ENCODE measurements at places on chromosomes 3 and 15. TPM values are rescaled to one million over a fixed set of nuclear protein-coding genes. Genes with fewer than 3 reads are reported as not detected.

Gene CCR8
- not detected for total RNA-seq

GRCh38 chr3:48219543-48219942 is 3.8 kb upstream of the CAMP start:
- DNase-seq = no peak

- DNase-seq = no peak
Measured at GRCh38 chr15:64883100-64883581, 28.6 kb upstream of the ANKDD1A start.

DNA sequence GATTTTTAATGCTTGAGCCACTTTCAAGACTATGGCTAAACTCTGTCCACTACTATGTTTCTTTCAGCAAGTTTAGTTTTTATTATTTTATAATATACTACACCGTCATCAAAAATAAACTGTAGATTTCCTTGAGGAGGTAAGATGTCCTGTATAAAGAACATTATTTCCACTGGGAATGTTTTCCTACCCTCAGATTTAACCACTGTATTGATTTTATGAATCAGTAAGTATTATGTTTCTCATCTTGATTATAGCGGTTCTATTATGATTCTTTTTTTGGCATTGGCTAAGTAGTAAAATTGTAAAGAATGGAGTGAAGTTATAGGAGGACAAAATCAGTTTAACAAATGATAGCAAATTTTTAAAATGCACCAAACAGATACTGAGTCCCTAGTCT is 44.4 kb downstream of the ADAM10 start:
- no peak for DNase-seq

Gene TUSC7
- not detected for total RNA-seq

Gene TMEM42
- 12.7 TPM for total RNA-seq

GRCh38 chr3:159919873-159920272 is 68.8 kb upstream of the IL12A start:
- no peak for DNase-seq

Gene PTPRG
- total RNA-seq = 0.74 TPM

DNA sequence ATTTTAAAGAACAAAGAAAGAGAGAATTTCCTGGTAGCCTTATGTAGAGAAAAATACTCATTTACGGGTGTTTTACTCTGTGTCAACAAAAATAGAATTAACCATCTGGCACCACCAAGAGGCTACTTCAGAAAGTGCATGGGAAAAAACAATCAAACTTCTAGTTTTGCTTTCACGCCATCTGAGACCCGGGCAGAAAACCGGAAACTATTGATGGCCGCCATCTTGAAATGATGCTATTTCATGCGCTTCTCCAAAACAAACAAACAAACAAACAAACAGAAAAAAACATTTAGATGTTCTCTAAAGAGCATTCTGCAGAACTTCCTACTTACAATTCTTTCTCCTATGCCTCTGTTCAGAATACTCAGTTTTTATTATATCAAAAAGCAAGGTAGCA is 49.4 kb upstream of the SYNPR start:
- DNase-seq = peak; percentile 4

Gene MAGEL2
- total RNA-seq = not detected

Gene FRMD5
- 18.3 TPM for total RNA-seq

DNA sequence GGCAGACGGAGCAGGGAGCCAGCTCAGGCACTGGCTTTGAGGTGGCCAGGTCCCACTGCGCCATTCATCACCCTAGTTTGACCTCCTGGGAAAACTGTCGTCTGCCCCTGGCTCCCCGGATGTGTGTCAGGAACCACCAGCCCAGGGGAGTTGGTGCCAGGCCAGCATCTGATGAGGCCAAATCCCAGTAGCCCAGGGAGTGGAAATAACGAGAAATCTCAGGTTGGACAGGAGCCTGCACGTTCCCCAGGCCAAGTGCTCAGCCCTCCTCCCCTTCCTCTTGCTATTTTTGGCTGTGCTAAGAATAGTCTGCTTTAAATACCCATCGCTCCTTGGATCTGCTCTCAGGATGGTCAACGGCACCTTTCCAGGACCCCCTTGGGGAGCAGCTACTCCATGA is 93.1 kb upstream of the RPL32 start:
- no peak for DNase-seq

DNA sequence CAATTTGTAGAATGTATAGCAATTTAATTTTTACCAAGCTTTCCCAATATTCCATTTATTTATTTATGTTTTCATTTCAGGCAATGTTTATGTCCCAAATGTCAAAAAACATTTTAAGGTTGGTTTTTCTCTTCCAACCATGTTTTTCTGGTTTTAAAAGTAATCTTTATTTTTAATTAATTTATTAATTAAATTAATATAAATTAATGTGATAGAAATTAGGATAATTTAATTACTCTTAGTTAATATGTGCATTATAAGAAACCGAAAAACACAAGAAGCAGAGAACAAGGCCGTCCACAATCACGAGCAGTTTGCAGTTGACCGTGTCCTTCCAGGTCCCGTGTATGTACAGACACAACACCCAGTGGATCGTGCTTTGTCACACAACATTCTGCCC is 34.2 kb downstream of the FBXO45 start:
- no peak for DNase-seq

Gene ADAMTSL3
- not detected for total RNA-seq

Gene TERB2
- total RNA-seq = not detected

DNA sequence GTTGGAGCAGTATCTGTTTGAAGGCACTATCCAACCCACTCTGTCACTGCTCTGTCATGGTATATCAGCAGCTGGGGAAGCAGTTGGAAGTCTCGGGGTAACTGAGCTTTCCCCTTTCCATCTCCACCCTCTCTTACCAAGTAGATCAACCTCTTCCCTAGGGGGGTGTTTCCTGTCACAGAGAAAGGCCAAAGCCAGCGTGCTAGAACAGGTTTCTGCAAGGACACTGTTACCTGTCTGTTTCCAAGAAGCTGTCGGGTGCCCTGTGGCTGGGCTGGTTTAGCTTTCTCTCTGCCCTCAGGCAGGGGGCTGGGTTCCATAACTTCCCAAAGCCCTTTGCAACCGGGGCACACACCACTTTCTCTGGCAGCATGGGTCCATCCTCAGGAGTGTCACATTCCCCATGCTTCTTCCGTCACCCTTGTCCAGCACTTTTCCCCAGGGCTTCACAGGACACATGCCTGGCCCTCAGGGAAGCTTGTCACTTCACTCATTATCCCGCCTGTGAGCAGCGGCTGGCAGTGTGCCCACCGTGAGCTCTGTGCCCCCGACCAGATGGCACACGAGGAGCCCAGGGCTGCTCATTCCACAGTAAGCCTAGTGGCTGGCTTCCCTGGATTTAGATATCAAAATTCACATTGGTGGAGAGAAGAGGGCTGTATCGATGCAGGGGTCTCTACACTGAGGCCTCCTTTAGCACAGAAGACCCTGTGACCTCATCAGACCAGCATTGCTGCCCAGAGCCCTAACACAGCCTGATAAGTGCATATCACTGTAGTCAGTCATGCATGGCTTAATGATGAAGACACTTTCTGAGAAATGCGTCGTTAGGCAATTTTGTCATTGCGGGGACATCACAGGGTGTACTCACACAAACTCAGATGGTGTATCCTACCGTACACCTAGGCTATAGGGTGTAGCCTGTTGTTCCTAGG is 205.8 kb downstream of the SLCO3A1 start:
- DNase-seq = no peak

DNA sequence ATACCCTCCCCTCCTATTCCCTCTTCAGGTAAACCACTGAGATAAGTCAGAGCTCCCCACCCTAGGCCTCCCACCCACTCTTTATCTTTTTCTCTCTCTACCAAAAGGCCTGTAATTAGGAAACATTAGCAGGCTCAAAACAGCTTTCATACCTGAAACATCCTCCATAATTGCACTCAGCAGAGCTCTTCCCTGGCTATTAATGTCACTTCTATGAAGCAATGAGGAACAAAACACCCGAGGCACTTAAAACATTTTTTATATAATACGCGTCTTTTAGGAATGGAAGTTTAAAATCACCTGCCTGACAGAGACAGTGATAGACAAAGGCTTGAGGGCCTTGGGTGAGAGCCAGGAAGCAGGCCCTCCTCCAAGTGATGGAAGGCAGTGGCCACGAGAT is 138.9 kb downstream of the EPHB1 start:
- DNase-seq = no peak

- DNase-seq = no peak
Measured at GRCh38 chr3:44995142-44995770, 19.2 kb downstream of the EXOSC7 start.

DNA sequence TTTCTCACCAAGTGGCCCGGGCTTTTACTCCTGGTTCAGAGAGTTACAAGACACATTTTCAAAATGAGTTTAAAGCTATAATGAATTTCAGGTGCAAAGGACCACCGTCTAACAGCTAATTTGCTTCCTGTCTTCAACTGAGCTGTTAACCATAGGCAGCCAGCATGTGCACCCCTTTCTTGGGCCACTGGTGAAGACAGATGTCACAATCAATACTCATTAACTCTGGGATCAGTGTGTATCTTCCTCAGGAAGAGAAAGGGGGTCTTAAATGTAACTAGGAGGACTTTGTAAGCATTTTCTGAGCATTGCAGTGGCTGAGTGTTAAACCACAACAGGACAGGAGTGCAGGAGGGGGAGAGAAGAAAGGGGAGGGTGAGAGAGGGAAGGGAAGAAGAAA is 750.7 kb upstream of the CFAP20DC start:
- DNase-seq = no peak

Gene SEC11A
- total RNA-seq = 164 TPM

DNA sequence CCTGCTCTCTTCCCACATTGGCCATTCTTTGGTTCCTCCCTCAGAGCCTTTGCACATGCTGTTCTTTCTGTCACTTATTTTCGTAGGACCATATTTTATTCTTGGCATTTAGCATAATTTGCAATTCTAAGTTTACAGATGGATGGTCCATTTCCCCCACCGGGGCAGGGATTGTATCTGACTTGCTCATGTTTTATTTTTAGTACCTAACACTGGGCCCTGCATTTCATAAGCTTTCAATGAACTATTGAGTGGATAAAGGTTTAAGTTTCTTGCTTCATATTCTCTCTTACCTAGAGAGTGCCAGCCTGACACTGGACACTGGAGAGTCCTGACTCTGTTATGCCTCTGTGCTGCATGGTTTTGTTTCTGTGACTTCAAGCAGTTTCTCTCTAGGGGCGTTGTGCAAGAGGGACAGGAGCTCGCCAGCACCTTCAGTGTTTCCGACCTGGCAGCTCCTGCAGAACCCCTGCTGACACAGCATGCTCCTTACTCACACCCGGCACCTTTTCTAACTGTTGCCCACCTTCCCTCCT is 87.4 kb downstream of the FLNB start:
- DNase-seq = no peak

- DNase-seq = no peak
Measured at GRCh38 chr3:197539651-197540051, 16.1 kb downstream of the BDH1 start.

DNA sequence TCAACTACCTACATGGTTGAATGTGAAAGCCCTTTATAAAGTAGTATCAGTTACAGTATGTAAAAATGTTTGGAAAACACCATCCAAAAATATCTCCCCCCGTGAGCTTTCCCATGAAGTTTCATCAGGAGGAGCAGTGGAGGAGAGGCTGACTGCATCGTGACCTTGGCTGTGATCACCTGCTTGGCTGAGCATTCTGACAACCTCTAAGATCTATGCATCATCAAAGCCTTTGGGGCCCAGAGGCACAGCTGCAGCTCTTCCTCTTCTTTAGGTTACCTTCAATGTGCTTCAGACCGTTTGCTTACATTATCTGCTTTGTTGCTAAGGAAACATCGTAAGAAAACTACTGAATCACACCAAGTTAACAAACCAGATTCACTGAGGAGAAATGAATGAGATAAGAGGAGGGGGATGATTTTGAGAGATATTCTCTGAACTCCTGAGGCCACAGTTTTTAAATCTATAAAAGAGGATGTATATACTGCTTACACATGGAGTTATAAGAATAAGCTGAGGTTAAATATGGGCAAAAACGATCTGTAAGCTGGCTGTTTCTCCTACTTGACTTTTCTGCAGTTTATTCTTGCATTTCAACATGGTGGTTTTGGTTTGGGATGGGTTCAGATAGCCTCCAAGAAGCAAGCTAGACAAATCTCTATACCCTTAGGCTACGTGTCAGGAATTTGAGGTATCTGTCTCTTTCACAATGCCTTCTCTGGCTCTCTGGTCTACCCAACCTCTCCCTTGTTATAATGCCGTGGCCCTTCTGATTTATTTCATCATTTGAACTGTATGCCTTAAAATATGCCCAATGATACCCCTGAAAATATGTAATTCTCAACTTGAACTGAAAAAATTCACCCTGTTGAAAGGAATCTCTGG is 4.0 kb downstream of the GCSAM start:
- DNase-seq = no peak

DNA sequence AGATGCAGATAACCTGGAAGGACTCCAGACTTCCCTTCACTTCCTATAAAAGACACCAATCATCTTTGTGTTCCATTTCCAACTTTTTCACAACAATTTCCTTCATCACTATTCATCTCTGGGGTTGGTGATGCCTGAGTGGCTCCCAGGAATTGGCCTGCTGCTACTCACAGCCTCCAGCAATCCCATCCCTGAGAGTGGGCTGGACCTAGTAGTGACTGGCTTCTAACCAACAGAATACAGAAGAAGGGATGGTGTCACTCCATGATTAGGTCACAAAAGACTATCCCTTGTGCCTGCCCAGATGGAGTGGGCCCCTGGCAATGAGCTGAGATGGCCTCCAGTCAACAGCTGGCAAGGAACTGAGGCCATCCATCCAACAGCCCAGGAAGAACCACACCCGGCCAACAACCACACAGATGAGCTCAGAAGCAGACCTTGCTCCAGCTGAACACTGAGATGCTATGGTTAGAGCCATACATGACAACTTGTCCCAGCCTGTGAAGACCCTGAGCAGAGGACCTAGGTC is 20.9 kb downstream of the OCA2 start:
- DNase-seq = no peak

Gene CCK
- total RNA-seq = not detected

DNA sequence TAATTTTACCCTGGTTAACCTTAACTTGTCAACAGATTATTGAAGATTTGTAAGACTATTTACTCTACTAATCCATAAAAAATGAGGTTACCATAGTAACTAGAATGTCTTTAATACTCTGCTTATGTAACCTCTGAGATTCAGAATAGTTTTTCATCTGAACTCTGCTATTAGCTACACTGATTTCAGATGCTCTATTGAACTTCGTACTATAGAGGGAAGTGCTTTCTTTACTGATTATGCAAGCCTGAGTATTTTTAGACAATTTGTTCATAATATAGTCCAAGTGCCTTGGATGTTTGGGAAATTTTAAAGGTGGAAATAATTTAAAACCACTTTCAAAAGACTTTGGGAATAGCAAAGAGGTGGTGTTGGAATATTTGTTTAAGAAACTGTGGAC is 107.9 kb upstream of the GBE1 start:
- DNase-seq = no peak

Gene ITGB5
- 446 TPM for total RNA-seq

Gene UPK1B
- 4.4 TPM for total RNA-seq

All from Panc1 (cell line).